ENCODE measurements at places on chromosomes 12 and 14.

- DNase-seq, result no peak
Measured at GRCh38 chr12:53695152-53696145, 19.6 kb upstream of the ATP5MC2 start.

DNA sequence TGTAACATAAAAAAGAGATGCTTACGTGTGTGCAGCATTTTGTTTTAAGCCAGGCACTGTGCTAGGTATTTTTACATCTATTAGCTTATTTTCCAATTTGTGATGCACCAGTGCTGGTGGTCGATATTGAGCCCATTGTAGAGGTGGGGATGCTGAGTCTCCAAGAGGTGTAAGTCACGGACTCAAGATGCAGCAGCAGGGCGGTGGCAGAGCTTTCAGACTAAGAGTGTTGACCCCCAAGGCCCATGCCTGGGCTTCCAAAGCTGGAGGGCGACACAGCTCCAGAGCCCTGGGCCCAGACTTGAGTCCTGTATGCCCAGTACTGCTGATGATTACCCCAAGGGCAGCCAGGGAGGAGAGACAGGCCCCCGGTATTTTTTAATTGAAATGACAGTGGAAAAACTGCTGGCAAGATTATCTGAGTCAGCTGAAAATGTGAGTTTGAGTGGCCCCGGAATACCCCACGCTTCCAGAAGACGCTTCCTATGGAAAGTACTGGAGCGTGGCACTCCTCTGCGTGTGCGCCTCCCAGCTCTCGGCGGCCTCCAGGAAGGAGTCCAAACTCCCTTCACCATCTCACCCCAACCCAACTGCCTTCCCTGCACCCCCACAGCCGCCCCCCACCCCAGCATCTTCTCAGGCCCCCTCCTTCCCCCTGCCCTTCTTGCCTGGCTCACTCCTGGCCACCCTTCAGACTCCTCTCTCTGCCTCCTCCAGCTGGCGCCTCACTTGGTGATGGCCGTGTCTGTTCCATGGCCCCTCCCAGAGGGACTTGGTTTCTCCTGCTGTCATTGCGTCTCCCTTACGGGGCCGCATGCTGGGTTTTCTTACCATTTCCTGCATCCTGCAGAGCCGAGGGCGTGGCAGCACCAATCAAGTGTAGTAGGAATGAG, 40.7 kb downstream of the ELK3 start:
- no peak for DNase-seq

GRCh38 chr12:57628280-57629191, 4.5 kb downstream of the B4GALNT1 start:
- DNase-seq, result no peak

DNA sequence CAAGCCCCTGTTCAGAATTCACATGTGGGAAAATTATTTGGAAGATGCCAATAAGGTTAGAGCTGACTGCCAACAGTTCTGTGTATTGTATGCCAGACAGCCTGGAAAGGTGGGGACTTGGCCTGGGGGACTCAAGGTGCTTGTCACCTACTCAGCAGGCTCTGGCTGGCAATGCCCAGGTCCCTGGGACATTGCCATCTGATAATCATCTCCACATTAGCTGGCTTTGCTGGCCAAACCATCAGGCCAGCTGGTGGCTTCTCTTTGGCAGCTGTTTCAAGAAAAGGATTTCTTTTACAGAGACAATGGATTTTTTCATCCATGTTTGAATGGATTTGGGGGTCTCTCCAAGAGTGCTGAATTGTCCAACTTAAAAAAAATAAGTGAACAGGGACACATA, 165.2 kb downstream of the BRMS1L start:
- no peak for DNase-seq

- no peak for DNase-seq
Measured at GRCh38 chr12:46692606-46693005, 133.2 kb downstream of the SLC38A4 start.

- DNase-seq, result no peak
Measured at GRCh38 chr14:51167587-51168214, 72.3 kb upstream of the TMX1 start.

- DNase-seq, result no peak
Measured at GRCh38 chr12:100433701-100434100, 40.0 kb upstream of the NR1H4 start.
